ENCODE measurements at places on chromosomes 13 and 19.

DNA sequence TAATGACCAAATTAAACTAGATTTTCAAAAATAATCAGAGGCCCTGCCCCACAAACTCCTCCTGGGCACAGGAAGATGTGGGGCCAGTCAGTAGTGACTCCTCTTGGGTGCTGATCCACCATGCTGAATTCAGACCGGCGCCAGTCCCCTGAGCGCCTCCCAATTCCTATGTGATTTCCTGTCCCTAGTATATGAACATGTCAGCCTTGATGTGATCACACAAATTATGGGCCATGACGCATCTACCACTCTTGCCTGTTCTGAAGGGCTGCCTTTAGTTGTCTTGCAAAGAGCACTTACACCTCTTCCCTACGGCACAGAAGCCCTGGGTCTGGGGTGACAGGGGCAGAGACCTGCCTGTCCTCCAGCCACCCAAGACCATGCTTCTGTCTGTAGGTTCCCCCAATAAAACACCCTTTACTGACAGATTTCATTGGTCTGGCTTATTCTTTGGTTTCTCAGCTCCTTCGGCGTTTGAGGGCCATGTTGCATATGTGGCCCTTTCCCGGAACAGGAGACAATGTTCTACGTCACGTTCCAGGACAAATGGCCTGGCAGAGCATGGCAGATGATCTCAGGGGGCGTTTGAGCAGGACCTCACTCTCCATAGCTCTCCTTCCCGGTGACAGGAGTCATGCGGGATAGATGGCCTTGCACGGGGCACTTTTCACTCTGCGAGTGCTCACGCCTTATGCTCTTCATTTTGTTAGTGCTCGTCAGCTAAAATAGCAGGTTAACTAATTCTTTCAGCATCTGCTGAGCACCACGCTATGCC, 5.6 kb upstream of the ATP11A start:
- DNase-seq, result no peak

GRCh38 chr19:16660763-16661479, at the start of gene TMEM38A:
Gene TMEM38A, plus strand, starts transcription at chr19:16661139. Its CDS starts 79 bp downstream, at chr19:16661218.
- DNase-seq, result no peak

DNA sequence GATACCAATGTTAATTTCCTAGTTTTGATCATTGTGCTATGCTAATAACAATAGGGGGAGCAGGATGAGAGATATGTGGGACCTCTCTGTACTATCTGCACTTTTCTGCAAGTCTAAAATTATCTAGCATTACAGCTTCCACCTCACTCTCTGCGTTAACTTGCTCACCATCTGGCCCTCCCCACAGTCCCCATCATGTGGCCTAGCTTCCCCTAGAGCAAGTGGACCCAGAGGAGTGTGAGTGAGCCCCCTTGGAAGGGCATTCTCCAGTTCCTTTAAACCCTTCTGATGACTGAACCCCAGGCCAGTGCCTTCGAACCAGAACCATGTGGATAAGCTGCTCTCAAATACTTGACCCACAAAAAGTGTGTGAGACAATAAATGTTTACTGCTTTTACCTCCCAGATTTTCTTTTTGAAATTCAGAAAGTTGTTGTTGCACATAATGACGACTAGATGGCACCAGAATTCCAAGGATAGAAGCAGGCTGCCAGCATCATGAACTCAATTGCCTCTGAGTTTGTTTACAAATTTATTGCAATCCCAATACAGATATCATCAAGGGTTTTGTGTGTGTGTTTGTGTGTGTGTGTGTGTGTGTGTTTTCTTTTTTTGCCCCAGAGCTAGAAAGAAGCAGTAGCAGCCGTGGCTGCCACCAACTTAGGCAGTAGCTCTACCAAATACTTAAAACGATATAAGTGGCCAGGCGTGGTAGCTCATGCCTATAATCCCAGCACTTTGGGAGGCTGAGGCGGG, 49.0 kb upstream of the ZNF780A start:
- peak; percentile 13 for DNase-seq

GRCh38 chr13:47875201-47875600, 125.9 kb downstream of the SUCLA2 start:
- DNase-seq, result no peak

All from NCI-H187 treated with DMSO at 0.1 percent for 48 hours (cell line).